ENCODE measurements at places on chromosomes 5 and 9. TPM values are rescaled to one million over a fixed set of nuclear protein-coding genes. Genes with fewer than 3 reads are reported as not detected.

DNA sequence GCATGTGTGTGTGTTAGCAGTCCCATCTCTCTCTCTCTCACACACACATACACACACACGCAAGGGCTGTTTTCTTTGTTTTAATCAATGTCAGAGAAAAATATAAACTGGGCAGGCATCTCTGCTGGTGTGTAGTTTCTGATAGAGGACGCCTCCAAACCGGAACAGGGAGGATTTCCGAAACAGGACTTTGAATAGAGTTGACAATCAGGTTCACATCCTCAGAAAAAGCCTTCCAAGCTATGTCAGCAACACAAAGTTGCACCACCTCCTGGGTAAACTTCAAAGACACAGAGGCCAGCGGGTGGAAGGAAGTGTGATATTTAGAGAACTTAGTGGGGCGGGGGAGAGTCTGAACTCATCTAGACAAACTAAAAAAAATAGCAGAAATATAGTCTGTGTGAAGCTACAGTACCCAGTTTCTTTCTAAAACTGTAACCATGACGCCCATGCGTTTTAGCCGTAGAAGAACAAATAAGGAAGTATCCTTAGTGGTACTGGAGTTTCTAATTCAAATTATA is 1.2 kb downstream of the ST8SIA4 start:
- DNase-seq, result peak; percentile 81

CHSY3 gene
- not detected for total RNA-seq

F2RL1 gene
- 0.89 TPM for total RNA-seq

GRCh38 chr5:137194300-137194699 is 304.8 kb downstream of the SPOCK1 start:
- no peak for DNase-seq

DNA sequence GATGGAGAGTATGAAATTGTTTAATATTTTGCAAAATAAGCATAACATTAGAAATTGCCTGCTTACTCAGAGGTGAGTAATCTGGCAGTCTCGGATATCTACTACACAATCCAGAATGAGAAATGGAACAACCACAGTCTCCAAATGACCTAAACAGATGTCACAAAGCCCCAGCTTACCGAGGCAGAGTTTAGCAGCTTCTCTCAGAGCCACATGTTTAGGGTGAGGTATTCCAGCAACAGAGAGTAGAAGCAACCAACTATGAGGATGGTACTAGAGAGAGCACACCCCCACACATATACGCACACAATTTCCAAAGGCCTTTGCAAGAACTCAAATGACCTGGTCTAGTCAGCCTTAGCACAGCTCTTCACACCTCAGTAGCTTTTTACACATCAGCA is 122.7 kb upstream of the LPAR1 start:
- no peak for DNase-seq

OGN gene
- total RNA-seq, result 0.17 TPM

PKN3 gene
- 8.2 TPM for total RNA-seq

MAMDC2 gene
- total RNA-seq, result not detected

- DNase-seq, result no peak
Observed at GRCh38 chr5:59542851-59543820, 350.4 kb downstream of the PDE4D start.

DNA sequence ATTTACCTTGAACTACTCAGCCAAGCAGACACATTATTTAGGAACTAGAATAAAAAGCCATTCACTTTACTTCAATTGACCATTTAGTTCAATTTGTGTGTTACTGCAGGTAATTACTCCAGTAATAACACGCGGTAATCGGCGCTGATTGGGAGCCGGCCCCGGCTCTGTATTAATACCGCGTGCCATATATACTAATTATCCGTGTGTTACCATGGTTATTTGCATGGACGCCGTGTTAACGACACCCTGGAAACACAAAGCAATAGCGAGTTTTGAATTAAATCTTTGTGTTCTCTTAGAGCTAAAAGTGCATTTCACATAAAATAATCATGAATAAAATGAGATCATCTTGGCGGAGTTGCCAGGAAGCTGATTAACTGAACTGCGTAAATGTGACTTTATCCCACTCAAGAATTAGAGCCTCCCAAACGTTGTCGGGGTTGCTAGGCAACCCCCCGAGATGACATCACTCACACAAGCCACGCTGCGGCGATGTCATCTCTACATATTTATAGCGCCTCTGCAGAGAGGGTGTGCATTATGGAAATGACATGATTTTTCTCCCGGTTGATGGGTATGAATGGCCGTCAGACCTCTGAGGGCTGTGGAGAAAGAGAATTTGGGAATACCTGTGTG is 41.4 kb upstream of the RNU6ATAC start:
- DNase-seq, result no peak

GRCh38 chr5:132909702-132910101 is 36.2 kb downstream of the LEAP2 start:
- no peak for DNase-seq

- DNase-seq, result no peak
Observed at GRCh38 chr5:175738126-175738525, 80.3 kb downstream of the HRH2 start.

GRCh38 chr9:84670138-84671041 is 861 bp downstream of the NTRK2 start:
- DNase-seq, result no peak
